Anterior cingulate cortex (tissue), 58 donors: ENCODE measurements at places on chromosomes 1 and 21.

GRCh38 chr1:190739926-190740325 is 262.3 kb upstream of the BRINP3 start:
- no peak for DNase-seq

GRCh38 chr1:32335790-32336590 is at the start of gene MARCKSL1:
TSS of gene MARCKSL1 (minus strand) at chr1:32336233. CDS start at chr1:32336033, 200 bp downstream.
- DNase-seq, result peak; percentile 74

DNA sequence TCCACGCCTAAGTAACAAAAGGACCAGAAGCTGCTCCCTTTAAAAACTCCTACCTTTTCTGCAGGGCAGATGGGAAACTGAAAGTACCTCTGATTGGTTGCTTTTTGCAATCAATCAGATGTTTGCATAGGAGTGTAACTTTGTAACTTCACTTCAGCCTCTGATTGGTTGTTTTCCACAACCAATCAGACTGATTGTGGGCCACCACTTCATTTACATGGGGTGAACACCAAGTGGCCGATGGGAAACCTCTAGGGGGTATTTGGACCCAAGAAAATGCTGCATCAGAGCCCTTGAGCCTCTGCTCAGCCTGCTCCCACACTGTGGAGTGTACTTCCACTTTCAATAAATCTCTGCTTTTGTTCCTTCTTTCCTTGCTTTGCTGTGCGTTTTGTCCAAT is 32.8 kb upstream of the CD1D start:
- no peak for DNase-seq

- no peak for DNase-seq
These were observed 33.6 kb downstream of the ERI3 start for GRCh38 chr1:44321466-44321865.

DNA sequence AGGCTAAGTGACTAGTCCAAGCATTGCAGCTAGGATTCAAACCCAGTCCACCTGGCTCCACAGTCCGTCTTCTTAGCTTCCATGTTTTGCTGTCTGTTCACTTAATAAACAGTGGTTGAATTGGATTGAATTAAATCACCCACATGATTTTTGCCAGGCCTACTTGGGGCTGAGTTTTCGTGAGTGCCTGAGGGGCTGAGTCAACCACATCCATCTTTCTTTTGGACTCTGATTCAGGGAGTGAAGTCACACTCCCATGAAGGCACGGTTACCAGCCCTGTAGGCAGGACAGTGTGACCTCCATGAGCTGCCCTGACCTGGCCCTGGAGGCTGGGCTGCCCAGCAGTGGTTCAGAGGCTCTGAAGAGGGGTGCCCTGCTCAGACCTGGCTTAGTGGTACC is 123.7 kb downstream of the ACTL8 start:
- no peak for DNase-seq

DNA sequence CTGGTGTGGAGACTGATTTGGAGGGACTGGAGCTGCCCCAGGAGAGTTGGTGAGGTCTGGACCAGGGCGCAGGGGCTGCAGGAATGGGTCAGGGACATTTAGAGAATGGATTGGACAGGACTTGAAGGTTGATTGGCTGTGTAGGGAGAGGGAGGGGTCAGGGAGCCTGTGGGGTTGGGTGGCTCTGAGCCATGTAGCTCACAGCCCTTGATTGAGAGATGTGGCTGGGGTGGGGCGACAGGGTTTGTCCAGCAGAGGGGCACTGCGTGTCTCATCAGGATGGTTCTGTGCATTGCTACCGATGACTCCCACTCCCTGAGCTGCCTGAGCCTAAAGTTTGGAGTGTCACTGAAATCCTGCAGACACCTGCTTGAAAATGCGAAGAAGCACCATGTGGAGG is 12.1 kb downstream of the AZIN2 start:
- DNase-seq, result no peak
